Endothelial cell of umbilical vein (primary cell): ENCODE measurements at places on chromosomes 2 and 18.

GRCh38 chr2:72431737-72432136, 284.1 kb upstream of the CYP26B1 start:
- no peak overlapping the region for H3K4me3 ChIP-seq
- H3K27me3 ChIP-seq, result no peaks in the 10 kb centered on the region
- no peaks in the 10 kb centered on the region for H3K36me3 ChIP-seq
- H3K4me1 ChIP-seq, result no peaks in the 10 kb centered on the region
- no peak for DNase-seq

DNA sequence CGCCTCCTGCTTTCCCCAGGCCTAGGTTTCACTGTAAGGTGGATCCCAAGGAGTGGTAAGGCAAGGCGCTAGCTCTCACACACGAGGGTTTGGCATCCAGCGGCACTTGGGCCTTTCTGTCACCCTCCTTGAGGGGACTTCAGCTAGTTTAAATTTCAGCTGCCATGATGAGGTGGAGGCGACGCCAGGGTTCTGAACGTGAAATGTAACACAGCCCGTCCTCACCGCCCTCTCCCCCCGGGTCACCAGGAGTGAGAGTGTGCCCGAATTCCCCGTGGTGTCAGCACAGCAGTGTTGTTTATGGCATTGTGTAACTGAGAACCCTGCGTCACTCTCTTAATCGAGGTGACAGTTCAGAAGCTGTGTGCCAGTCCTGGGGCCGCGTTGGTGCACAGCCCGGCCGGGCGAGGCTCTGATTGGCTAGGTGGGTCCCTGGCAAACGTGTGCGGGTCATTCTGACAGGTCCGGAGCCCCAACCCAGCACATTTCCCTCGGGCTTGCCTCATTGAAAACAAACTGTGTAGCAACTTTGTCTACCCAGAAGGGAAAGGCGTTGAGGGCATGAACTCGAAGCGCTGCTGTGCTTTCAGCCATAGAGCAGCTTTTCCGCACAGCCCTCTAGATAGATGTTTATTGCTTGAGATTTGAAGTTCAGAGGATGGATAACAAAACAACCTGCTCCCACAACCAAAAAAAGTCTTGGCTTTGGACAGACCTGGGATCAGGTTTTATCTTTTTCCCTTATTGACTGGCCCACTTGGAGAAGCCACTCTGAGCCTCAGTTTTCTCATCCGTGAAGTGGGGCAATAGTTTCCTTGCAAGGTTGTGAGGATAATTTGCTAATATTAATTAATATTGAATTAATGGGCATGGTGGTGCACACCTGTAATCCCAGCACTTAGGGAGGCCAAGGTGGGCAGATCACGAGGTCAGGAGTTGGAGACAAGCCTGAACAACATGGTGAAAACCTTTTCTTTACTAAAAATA, 4.9 kb downstream of the CIDEA start:
- no peak for DNase-seq
- H3K4me1 ChIP-seq, result peaks cover 21% of the 10 kb centered on the region
- peaks cover 4% of the 10 kb centered on the region for H3K27me3 ChIP-seq
- no peaks in the 10 kb centered on the region for H3K36me3 ChIP-seq
- no peak overlapping the region for H3K4me3 ChIP-seq
- H3K27ac ChIP-seq, result no peak overlapping the region

DNA sequence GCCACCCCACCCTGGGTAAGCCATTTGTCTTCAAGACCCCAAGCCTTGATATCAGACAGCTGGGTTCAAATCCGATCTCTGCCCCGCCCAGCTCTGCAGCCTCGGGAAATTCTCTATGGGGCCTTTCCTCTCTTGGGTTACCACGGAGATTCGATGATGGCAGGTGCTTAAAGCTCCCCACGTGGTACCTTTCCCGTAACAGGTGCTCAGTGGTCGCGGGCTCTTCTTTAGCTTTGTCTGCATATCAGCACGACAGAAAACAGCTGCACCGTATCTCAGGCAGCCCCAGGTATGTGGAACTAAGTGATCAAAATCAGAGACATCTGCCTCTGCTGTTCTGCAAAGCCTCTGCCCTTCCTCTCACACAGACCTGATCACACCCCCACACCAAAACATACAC, 37.4 kb downstream of the TTC32 start:
- no peak overlapping the region for H3K4me3 ChIP-seq
- H3K4me1 ChIP-seq, result peaks cover 5% of the 10 kb centered on the region
- no peaks in the 10 kb centered on the region for H3K36me3 ChIP-seq
- H3K27me3 ChIP-seq, result no peaks in the 10 kb centered on the region
- no peak overlapping the region for H3K27ac ChIP-seq

DNA sequence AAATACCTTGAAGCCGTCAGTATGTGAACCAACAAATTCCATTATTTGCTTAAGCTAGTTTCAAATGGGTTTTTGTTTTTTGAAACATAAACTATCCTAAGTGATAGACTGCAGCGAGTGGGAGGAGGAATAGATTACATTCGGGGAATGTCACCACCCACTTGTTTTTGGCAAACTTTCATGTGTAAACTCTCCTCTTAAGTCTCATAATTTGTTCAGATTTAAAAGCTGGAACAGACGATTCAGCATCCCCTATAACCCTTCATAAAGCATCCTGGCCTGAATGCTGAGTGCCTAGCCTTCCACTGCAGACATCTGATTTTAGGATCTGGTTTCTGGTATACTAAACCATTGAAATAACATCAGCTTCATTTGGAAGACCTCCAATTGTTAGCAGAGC, 51.0 kb downstream of the CPO start:
- no peaks in the 10 kb centered on the region for H3K27me3 ChIP-seq
- no peaks in the 10 kb centered on the region for H3K4me1 ChIP-seq

- H3K27me3 ChIP-seq, result no peaks in the 10 kb centered on the region
- DNase-seq, result no peak
- H3K4me1 ChIP-seq, result no peaks in the 10 kb centered on the region
- no peak overlapping the region for H3K4me3 ChIP-seq
- H3K27ac ChIP-seq, result no peak overlapping the region
Measured at GRCh38 chr18:42861271-42861670, 254.2 kb downstream of the RIT2 start.

GRCh38 chr2:7607441-7608173, 690.4 kb downstream of the RNF144A start:
- H3K4me1 ChIP-seq, result no peaks in the 10 kb centered on the region
- H3K27me3 ChIP-seq, result no peaks in the 10 kb centered on the region
- H3K27ac ChIP-seq, result no peak overlapping the region
- H3K4me3 ChIP-seq, result no peak overlapping the region

- H3K27me3 ChIP-seq, result no peaks in the 10 kb centered on the region
- H3K4me1 ChIP-seq, result no peaks in the 10 kb centered on the region
- no peak overlapping the region for H3K27ac ChIP-seq
- no peak for DNase-seq
- H3K4me3 ChIP-seq, result no peak overlapping the region
- no peaks in the 10 kb centered on the region for H3K36me3 ChIP-seq
Measured at GRCh38 chr2:166013878-166014277, 60.3 kb upstream of the TTC21B start.

- no peak overlapping the region for H3K27ac ChIP-seq
- H3K36me3 ChIP-seq, result no peaks in the 10 kb centered on the region
Measured at GRCh38 chr2:139055202-139055601, 275.0 kb upstream of the NXPH2 start.

DNA sequence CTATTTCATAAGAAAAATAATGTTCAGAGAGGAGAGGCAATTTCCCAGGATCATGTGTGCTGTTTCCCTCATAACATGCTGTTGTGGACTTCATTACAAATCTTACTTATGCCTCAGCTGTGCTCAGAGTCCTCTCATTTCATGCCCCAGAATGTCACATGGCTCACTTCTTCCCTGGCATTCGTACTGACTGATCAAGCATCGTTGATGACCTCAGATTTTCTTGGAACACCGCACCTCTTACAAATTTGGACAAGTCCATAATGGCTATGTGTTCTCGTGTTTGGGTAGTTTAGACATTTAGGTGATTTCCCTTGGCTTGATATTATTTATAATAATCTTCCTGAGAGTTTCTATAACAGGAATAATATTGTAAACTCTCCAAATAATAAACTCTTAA, 32.9 kb downstream of the SERPINB7 start:
- DNase-seq, result no peak
- no peak overlapping the region for H3K4me3 ChIP-seq
- H3K27me3 ChIP-seq, result no peaks in the 10 kb centered on the region
- H3K36me3 ChIP-seq, result no peaks in the 10 kb centered on the region
- no peaks in the 10 kb centered on the region for H3K4me1 ChIP-seq
- no peak overlapping the region for H3K27ac ChIP-seq

GRCh38 chr2:219060821-219061791, at the start of gene IHH:
IHH (minus strand) TSS chr2:219060921; CDS start chr2:219060467, 454 bp downstream.
- H3K27me3 ChIP-seq, result peaks cover 76% of the 10 kb centered on the region
- H3K4me1 ChIP-seq, result no peaks in the 10 kb centered on the region
- no peaks in the 10 kb centered on the region for H3K36me3 ChIP-seq
- no peak within 1 kb of the TSS for H3K4me3 ChIP-seq

GRCh38 chr2:61597300-61598289, 59.4 kb upstream of the XPO1 start:
- H3K27me3 ChIP-seq, result no peaks in the 10 kb centered on the region
- no peaks in the 10 kb centered on the region for H3K4me1 ChIP-seq
- no peak overlapping the region for H3K27ac ChIP-seq
- DNase-seq, result no peak
- no peaks in the 10 kb centered on the region for H3K36me3 ChIP-seq

- no peak overlapping the region for H3K4me3 ChIP-seq
- DNase-seq, result no peak
- no peak overlapping the region for H3K27ac ChIP-seq
Measured at GRCh38 chr2:170567429-170567828, 147.7 kb upstream of the SP5 start.

DNA sequence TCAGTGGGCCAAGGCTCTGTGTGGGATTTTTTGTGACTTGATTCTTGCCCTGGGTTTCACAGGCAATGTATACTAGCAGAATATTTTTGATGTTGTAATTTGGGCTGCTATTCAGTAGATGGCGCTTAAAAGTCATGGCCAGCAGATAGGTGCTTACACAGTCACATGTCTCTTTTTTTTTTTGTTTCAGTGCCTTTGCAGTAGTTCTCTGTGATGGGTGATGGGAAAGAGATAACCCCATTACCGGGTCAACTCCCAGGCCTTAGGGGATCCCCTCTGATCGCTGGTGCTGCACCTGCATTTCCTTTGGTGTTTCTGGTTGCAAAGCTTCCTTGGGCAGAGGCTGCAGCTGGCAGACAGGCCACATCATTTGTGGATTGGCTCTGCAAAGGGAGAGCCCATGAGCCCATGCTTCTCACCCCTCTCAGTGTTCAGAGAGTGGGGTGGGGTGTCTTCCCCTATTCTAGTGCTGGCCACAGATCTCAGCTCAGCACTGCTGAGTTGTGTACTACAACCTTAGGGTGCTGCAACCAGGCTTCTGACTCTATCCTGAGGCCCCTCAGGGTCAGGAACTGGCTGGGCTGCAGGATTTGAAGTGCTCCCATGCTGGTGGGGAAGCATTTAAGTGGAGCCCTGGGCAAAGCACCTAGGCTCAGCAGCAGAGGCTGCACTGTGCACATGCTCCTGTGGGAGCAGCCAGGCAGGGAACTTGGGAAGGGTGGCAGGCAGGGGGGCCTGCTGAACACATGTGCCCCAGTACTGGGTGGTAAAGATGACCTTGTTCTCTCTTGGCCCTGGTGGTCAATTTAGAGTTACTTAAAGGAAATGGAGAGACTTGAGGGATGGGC, 219.8 kb upstream of the SPHKAP start:
- no peaks in the 10 kb centered on the region for H3K27me3 ChIP-seq
- no peaks in the 10 kb centered on the region for H3K4me1 ChIP-seq
- H3K36me3 ChIP-seq, result no peaks in the 10 kb centered on the region
- no peak overlapping the region for H3K27ac ChIP-seq

- no peaks in the 10 kb centered on the region for H3K27me3 ChIP-seq
- DNase-seq, result peak; percentile 97
- H3K27ac ChIP-seq, result peak overlapping the region; percentile 51
- no peaks in the 10 kb centered on the region for H3K36me3 ChIP-seq
- H3K4me3 ChIP-seq, result no peak overlapping the region
Measured at GRCh38 chr2:172311921-172312345, 115.5 kb upstream of the ITGA6 start.

DNA sequence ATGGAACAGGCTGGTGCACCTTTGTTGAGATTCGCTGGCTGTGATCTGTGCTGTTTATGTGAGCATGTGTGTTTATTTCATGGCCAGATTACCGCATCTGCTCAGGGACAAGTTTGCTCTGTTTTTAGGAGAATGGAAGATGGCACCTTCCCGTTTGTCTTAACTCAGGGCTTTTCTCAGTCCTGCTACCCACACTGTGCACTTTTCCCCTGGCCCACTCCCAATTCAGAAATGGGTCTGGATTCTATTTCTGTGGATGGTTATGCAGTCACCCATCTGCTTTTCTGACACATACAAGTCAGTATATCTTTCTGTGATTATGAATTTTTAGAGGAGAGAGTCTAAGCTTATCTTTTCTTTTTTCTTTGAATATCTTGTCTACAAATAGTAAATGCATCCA, 15.4 kb downstream of the MGAT5 start:
- H3K4me3 ChIP-seq, result no peak overlapping the region
- H3K27ac ChIP-seq, result no peak overlapping the region
- no peaks in the 10 kb centered on the region for H3K27me3 ChIP-seq
- no peaks in the 10 kb centered on the region for H3K4me1 ChIP-seq
- no peak for DNase-seq

DNA sequence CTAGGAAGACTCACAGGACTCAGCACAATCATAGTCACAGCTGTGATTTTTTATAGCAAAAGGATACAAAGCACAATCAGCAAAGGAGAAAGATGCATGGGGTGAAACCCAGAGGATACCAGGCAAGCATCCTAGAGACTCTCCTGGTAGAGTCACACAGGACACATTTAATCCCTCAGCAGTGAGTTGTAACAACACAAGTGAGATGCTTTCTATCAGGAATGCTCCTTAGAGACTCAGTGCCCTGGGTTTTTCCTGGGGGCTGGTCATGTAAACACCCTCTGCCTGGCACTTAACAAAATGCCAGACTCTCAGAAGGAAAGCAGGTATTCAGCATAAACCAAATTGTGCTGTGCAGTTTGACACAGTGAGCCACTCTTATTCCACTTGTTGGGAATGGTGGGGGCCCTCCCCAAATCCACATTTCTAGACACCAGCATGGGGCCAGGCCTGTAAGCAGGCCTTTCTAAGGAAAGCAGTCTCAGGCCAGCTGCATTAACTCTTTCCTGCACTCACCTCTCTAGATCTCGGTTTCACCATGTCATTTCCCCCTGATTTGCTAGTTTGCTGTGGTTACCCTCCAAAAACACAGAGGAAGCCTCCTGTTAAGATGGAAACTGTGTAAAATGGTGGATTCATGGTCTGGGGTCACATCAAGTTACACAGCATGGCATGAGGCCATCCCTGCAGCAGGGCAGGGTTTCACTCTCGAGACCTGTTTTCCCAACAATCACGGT, 16.9 kb upstream of the RNU4ATAC start:
- H3K36me3 ChIP-seq, result peaks cover 9% of the 10 kb centered on the region
- no peak overlapping the region for H3K27ac ChIP-seq
- DNase-seq, result no peak
- no peaks in the 10 kb centered on the region for H3K4me1 ChIP-seq
- H3K27me3 ChIP-seq, result no peaks in the 10 kb centered on the region

DNA sequence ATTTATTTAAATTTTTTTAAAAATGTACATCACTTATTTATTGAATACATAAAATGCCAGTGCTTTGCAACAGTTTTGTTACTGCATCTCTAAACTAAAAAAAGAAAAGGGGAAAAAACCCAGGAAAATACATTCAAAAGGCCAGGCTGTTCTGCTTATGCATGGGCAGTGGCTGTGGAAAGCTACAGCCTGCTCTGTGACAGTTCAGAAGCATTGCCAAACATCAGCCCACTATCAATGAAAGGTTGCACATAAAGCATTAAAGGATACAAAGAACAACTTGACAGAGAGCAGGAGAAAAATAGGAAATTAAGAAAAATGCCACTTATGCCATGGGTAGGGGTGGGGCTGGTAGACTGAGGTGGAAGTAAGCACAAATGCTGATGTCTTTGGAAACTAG, 128.2 kb downstream of the FIGN start:
- H3K4me1 ChIP-seq, result no peaks in the 10 kb centered on the region
- no peaks in the 10 kb centered on the region for H3K36me3 ChIP-seq
- H3K4me3 ChIP-seq, result no peak overlapping the region
- DNase-seq, result no peak
- H3K27ac ChIP-seq, result no peak overlapping the region
